Neural cell (in vitro differentiated cells): ENCODE measurements at places on chromosomes 1 and 21. TPM values are rescaled to one million over a fixed set of nuclear protein-coding genes. Genes with fewer than 3 reads are reported as not detected.

Gene ZNF648
- not detected in 2 replicates for polyA plus RNA-seq

Gene C8A
- polyA plus RNA-seq, result not detected in 2 replicates

Gene PTPRF
- polyA plus RNA-seq, result 66.6 and 95.1 TPM in 2 replicates

Gene LCE1D
- not detected in 2 replicates for polyA plus RNA-seq

Gene RHEX
- not detected in 2 replicates for polyA plus RNA-seq

Gene CCDC181
- 11.2 and 14.7 TPM in 2 replicates for polyA plus RNA-seq

Gene MPZ
- polyA plus RNA-seq, result 0.92 TPM in 1 of 2 replicates, not detected in the other

Gene RGS8
- polyA plus RNA-seq, result 2.9 and 8.3 TPM in 2 replicates

Gene ZNF683
- polyA plus RNA-seq, result not detected in 2 replicates

Gene DEPDC1
- polyA plus RNA-seq, result 0.84 and 2.4 TPM in 2 replicates

Gene RPE65
- polyA plus RNA-seq, result 0.16 TPM in 1 of 2 replicates, not detected in the other

Gene PGBD5
- 16.3 and 17.3 TPM in 2 replicates for polyA plus RNA-seq

Gene ASAP3
- polyA plus RNA-seq, result 14.7 and 24.9 TPM in 2 replicates

Gene SPRR2F
- polyA plus RNA-seq, result not detected in 2 replicates

Gene IL10
- not detected in 2 replicates for polyA plus RNA-seq

Gene RAB3B
- polyA plus RNA-seq, result 15.0 and 17.8 TPM in 2 replicates
